ENCODE measurements at places on chromosomes 5 and 9.

GRCh38 chr5:135223404-135223803, 175.6 kb downstream of the MACROH2A1 start:
- no peaks in the 10 kb centered on the region for H3K36me3 ChIP-seq
- H3K4me3 ChIP-seq = no peak overlapping the region
- H3K27me3 ChIP-seq = no peaks in the 10 kb centered on the region
- H3K27ac ChIP-seq = no peak overlapping the region
- DNase-seq = no peak
- H3K4me1 ChIP-seq = no peaks in the 10 kb centered on the region

- H3K27me3 ChIP-seq = peaks cover 40% of the 10 kb centered on the region
- DNase-seq = no peak
- H3K36me3 ChIP-seq = no peaks in the 10 kb centered on the region
- H3K4me3 ChIP-seq = no peak overlapping the region
- no peak overlapping the region for H3K27ac ChIP-seq
Measured at GRCh38 chr9:121699571-121700164, 48.2 kb downstream of the DAB2IP start.

DNA sequence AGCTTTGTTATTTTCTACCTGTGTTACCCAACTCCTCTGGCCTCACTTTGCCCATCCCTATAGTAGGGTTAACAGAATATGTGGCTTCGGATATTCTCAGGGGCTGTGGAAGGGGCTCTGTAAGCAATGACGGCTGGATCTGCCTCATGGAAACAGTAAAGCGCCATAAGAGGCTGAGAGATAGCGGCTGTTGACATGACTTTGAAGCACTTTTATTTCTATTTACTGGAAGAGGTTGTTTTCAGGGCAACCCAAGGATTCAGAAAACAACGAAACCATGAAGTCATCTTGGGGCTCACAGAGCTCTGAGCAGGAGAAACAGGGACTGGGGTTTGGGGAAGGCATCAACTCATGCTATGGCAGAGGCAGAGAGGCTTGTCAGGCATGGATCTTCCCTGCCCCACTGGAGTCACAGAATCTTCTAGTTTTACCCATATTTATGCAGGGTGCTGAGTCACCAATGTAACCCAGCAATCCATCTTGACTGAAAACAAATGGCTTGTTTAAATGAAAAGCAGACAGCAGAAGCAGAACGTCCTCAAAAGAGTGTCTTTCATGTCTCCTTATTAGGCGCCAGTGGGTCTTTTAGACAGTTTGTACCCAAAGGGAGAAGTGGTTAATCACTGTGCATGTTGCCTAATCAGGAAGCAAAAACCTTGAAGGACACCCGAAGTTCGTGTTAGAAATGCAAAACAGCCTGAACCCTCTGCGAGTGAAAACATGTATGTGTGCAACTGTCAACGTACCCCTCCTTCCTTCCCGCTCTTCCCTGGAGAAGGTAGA, 113.0 kb downstream of the COL23A1 start:
- H3K27me3 ChIP-seq = no peaks in the 10 kb centered on the region
- peaks cover 4% of the 10 kb centered on the region for H3K4me1 ChIP-seq
- H3K27ac ChIP-seq = no peak overlapping the region

DNA sequence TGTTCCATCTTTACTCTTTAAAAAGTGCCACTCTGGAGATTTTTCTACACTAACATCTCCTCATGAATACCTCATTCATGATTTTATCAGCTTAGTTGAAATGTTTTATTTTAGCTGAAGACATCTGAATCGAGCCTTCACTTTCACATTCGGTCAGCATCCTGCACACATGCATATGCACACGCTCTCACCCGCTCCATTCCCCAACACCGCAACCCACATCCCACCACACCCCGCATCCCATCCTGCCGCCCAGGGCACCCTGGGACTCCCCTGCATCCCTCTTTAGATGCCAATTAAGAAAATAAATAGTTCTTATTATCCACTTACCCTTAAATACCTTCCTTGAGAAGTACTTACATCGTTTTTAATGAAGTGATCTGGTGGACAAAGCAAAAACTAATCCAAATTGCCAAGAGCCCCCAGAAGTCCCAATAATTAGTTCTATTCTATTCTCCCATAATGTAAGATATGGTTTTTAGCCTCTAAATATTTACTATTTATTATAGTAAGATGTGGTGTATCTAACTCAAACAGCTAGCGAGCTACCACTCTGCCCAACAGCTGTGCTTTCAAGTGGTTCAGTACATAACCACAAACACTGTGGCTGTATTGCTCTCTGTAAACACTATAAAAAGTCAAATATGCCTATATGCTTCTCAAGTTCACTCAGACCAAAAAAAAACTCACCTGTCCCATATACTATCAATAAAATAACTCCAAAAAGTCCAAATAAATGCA, 38.2 kb downstream of the GZMK start:
- peak; percentile 81 for DNase-seq
- no peaks in the 10 kb centered on the region for H3K36me3 ChIP-seq
- peak overlapping the region; percentile 52 for H3K4me3 ChIP-seq
- peaks cover 48% of the 10 kb centered on the region for H3K4me1 ChIP-seq
- peaks cover 4% of the 10 kb centered on the region for H3K27me3 ChIP-seq
- peak overlapping the region; percentile 80 for H3K27ac ChIP-seq

DNA sequence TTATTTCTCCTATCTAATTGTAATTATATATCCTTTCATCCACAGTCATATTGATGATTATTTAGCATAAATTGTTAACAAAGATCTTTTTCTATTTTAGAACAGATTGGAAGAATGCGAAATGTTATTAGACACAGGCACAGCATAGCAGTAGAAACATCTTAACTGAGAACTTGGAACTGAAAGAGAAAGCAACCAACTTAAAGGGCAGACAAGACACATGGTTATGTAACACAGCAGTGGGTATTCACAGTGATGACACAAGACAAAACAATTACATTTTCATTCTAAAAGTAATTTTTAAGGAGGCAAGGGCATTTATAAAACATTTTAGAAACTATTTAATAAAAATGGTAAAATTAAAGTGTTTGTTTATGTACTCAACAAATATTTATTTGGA, 57.7 kb upstream of the MEF2C start:
- DNase-seq = no peak
- peaks cover 3% of the 10 kb centered on the region for H3K27me3 ChIP-seq
- no peak overlapping the region for H3K4me3 ChIP-seq
- no peak overlapping the region for H3K27ac ChIP-seq
- H3K36me3 ChIP-seq = no peaks in the 10 kb centered on the region

GRCh38 chr5:65073250-65073661, 304.5 kb downstream of the CWC27 start:
- no peak overlapping the region for H3K4me3 ChIP-seq
- no peaks in the 10 kb centered on the region for H3K36me3 ChIP-seq
- H3K27me3 ChIP-seq = peaks cover 8% of the 10 kb centered on the region

GRCh38 chr5:175627739-175628138, 30.1 kb upstream of the HRH2 start:
- DNase-seq = no peak
- no peak overlapping the region for H3K27ac ChIP-seq
- no peak overlapping the region for H3K4me3 ChIP-seq
- no peaks in the 10 kb centered on the region for H3K27me3 ChIP-seq
- H3K36me3 ChIP-seq = no peaks in the 10 kb centered on the region
- no peaks in the 10 kb centered on the region for H3K4me1 ChIP-seq

DNA sequence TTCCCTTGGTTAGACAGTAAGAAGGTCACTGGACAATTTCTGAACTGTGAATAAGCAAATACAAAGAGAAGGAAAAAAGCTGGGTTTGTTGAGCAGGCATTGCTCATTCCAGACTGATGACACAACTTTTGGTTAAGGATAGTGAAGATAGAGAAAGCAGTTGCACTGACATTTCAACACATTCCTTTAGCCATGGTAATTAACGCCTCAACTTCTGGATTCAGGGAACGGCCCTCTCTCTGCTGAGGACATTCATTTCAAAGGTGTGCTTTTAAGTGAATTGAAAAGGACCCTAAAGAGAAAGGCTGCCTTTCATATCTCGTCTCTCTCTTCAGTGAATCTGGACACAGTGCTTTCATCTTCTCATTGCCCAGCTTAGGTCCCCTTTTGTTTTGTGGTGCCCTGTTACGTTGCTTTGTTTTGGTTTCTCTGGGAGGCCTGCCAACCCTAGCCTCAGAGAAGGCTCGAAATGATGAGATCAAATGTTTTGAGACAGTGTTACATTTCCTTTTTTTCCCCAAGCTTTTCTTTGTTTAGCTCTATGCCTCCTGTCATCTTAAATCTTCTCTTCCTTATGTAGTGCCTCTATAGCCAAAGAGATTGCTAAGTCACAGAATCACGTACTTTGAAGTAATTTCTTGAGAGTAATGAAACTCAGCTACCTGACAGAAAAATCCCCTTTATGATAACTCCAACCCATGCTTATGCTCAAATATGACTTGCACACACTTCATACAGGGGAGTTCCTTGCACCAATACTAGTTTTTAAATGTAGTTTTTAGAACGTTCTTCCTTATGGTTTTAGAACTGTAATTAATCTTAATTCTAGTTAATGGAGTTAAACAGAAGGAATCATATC, 94.4 kb upstream of the IFNE start:
- peaks cover 32% of the 10 kb centered on the region for H3K4me1 ChIP-seq
- H3K4me3 ChIP-seq = no peak overlapping the region
- no peaks in the 10 kb centered on the region for H3K36me3 ChIP-seq
- H3K27ac ChIP-seq = peak overlapping the region; percentile 61
- peaks cover 4% of the 10 kb centered on the region for H3K27me3 ChIP-seq

GRCh38 chr9:116927726-116928125, 240.6 kb downstream of the TRIM32 start:
- DNase-seq = no peak
- H3K27ac ChIP-seq = no peak overlapping the region
- peaks cover 2% of the 10 kb centered on the region for H3K27me3 ChIP-seq
- H3K36me3 ChIP-seq = no peaks in the 10 kb centered on the region
- H3K4me1 ChIP-seq = no peaks in the 10 kb centered on the region

DNA sequence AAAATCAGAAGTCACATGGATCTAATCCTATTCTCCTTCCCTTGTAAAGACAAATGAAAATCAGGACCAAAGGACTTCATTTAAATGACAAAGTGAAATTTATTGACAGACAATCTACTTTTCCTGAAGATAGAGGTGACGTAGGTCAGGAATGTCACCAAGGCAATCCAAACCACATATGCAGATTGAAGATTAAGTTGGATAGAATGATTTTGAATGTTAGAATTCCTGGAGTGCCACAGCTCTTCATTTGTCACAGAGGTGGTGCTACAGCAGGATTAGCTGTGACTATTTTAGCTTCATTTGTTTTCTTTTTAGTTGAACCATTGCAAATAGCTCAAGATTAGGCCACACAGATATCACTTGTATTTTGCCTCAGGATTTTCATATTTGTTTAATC, 736.0 kb upstream of the ARRDC3 start:
- H3K27me3 ChIP-seq = no peaks in the 10 kb centered on the region
- H3K4me3 ChIP-seq = no peak overlapping the region
- no peaks in the 10 kb centered on the region for H3K36me3 ChIP-seq

DNA sequence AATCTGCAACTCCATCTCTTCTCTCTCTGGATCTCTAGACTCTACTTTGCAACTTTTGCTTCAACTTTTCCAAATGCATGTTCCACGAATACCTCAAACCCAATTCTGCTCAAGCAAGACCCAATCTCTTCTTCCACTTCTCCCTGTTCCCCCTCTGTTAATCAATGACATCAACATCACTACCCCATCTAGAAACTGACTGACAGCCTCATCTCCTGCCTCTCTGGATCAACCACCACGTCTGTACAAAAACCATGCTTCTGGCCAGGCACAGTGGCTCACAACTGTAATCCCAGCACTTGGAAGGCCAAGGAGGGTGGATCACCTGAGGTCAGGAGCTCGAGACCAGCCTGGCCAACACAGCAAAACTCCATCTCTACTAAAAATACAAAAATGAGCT, 12.2 kb downstream of the GLDC start:
- DNase-seq = no peak
- H3K4me1 ChIP-seq = peaks cover 3% of the 10 kb centered on the region
- no peak overlapping the region for H3K4me3 ChIP-seq
- no peak overlapping the region for H3K27ac ChIP-seq

- no peaks in the 10 kb centered on the region for H3K36me3 ChIP-seq
- H3K4me1 ChIP-seq = no peaks in the 10 kb centered on the region
- H3K4me3 ChIP-seq = no peak overlapping the region
- H3K27me3 ChIP-seq = peaks cover 8% of the 10 kb centered on the region
- no peak for DNase-seq
Measured at GRCh38 chr5:36392186-36392585, 90.5 kb upstream of the RANBP3L start.

DNA sequence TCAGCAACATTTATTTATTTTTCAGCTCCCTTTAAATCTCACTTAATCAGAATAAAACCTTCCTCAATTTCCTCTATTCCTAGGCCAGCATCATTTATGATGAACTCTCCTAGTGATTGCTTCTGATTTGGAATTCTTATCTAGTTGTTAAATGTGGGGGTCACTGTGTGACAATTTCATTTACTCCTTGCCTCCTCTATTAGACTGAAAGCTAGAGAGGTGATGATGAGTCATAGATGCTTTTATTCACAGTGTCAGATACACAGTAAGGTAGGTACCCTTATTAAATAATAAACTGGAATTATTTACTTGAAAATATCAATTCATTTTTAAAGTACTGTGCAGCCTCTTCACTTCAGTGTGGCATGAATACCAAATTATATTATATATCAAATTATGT, 960.6 kb downstream of the MAT2B start:
- no peaks in the 10 kb centered on the region for H3K27me3 ChIP-seq
- no peaks in the 10 kb centered on the region for H3K36me3 ChIP-seq
- no peaks in the 10 kb centered on the region for H3K4me1 ChIP-seq
- H3K27ac ChIP-seq = no peak overlapping the region
- no peak for DNase-seq
- H3K4me3 ChIP-seq = no peak overlapping the region

GRCh38 chr5:138963763-138964371, 88.7 kb upstream of the LRRTM2 start:
- H3K27ac ChIP-seq = no peak overlapping the region
- H3K36me3 ChIP-seq = no peaks in the 10 kb centered on the region
- no peaks in the 10 kb centered on the region for H3K27me3 ChIP-seq
- no peak for DNase-seq
- H3K4me3 ChIP-seq = no peak overlapping the region
- no peaks in the 10 kb centered on the region for H3K4me1 ChIP-seq

GRCh38 chr5:179867079-179867465, 8.5 kb upstream of the MRNIP start:
- no peaks in the 10 kb centered on the region for H3K27me3 ChIP-seq
- H3K36me3 ChIP-seq = peaks cover 41% of the 10 kb centered on the region
- no peak overlapping the region for H3K4me3 ChIP-seq
- H3K27ac ChIP-seq = no peak overlapping the region
- DNase-seq = no peak

- H3K27me3 ChIP-seq = no peaks in the 10 kb centered on the region
- H3K27ac ChIP-seq = no peak overlapping the region
- peaks cover 49% of the 10 kb centered on the region for H3K4me1 ChIP-seq
- H3K4me3 ChIP-seq = no peak overlapping the region
Measured at GRCh38 chr9:20593537-20593936, 28.8 kb downstream of the MLLT3 start.

- no peak overlapping the region for H3K4me3 ChIP-seq
- no peaks in the 10 kb centered on the region for H3K36me3 ChIP-seq
- H3K4me1 ChIP-seq = no peaks in the 10 kb centered on the region
- no peak for DNase-seq
- no peaks in the 10 kb centered on the region for H3K27me3 ChIP-seq
Measured at GRCh38 chr5:7348168-7348854, 47.6 kb upstream of the ADCY2 start.
